Left forelimb (tissue), 1 donor: ENCODE measurements at places on chromosomes 13 and 19.

DNA sequence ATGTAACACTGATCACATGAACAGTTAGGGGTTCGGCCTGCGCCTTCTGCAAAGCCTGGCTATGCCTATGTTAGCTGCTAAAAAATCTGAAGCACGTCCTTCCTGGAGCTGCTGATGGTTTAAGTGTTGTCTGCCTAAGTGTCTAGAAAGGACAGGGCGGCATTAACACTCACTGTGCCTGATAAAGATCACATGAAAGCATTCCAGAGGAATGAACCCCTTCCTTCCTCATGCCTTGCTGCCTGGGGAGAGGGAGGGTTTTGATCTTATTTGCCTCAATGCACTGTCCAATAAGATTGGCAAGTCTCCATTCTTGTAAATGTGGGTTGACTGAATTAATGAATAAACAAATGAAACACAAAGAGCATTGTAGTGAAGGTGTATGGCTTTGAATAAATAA, 5.2 kb downstream of the DOCK9 start:
- no peak for DNase-seq

GRCh38 chr13:44312834-44313551, 60.6 kb upstream of the SERP2 start:
- no peak for DNase-seq

DNA sequence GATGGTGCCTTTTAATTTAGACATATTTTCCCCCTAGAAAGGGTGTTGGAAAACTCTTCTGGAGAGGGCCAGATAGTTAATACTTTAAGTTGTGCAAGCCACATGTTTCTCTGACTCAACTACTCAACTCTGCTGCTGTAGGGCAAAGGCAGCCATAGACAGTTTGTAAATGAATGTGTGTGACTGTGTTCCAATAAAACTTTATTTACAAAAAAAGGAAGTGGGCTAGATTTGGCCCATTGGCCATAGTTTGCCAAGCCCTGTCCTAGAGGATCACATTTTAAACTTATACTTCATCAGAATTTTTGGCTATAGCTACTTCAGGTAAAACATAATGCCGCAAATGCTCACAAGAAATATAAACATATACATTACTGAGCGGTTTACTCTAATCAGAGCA, 306.3 kb upstream of the MAB21L1 start:
- DNase-seq: no peak

- DNase-seq: no peak
Observed at GRCh38 chr13:112651311-112651710, 38.5 kb upstream of the ATP11A start.

GRCh38 chr19:38879400-38879751, 1.3 kb upstream of the RINL start:
- no peak for DNase-seq

- DNase-seq: no peak
Observed at GRCh38 chr13:48486362-48486761, 46.5 kb downstream of the RCBTB2 start.

DNA sequence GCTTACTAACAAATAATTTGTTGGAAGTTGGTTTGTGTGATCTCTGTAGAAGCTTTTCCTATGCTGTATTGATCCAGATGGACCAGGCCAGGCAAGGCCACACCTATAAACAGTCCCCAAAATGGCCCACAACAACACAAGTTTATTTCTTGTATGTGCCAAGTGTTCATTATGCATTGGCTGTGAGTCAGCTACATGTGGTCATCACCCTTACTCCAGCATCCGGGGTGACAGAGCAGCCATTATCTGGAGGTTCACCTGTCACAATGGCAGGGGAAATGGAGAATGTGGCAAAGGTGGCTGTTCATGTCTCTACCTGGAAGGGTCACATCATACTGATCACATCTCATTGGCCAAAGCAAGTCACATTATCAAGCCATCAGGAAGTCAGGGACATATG, 164.3 kb downstream of the DCT start:
- no peak for DNase-seq

DNA sequence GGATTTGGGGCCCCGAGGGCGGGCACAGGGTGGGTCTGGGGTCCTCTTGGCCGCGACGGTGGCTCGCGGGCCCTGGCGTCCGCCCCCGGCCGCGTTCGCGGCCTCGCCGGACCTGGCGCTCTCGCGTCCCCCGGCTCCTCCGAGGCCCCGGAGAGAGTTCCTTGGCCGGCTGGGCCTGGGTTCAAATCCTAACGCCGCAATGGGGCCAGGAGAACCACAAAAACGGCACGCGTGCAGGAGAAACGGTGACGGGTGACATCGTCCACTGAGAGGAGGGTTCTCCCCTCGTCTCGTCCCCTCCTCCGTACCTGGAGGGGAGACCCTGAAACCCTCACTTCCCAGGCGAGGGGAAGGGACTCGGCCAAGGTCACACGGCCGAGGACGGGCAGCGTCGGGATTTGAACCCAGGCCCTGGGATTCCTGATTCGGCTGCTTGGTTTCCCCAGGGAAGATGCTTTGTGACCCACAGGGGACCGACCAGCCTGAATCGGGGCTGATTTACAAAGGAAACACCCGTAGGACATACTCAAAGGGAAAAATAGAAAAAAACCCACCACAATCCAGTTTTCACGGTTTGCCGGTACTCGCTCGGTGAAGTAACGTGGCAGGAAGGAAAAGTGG, 624 bp downstream of the SAFB start:
- peak; percentile 64 for DNase-seq

DNA sequence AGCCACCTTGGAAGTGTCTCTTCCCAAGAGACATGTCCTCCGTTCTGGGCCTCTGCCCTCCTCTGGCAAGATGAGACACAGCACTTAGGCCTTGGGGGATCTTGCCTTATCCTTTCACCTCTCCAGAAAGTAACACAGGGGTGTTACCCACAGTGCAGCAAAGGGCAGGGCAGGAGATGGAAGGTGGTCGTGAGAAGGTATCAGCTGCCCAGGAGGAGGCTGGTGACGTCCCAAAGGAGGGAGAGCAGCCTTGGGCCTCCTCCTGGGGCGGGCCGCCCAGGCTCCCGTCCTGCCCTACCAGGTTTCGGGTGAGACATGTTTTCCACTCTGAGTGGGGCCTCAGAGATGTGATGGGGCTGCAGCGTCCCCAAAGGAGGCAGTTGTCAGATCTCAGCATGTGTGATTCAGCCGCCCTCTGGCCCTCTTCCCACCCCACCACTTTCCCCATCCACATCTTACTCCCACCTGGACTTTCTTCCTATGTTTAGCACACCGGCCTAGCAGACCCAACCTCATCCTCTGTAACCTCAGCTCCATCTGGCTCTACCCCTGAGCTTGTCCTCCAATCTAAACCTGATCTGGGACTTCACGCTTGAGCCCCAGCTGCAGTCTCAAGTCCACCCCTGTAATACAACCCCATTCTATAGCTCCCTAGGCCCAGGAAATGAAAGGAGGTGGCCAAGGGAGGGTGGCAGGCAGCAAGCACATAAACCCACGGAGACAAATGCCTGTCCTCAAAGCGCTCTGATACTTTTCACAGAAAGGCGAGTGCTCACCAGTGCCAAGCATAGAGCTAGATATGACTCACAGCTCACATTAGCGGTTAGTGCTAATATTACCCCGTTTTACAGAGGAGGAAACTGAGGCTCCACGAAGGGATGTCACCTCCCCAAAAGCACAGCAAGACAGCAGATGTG, 9.3 kb downstream of the POU2F2 start:
- no peak for DNase-seq

GRCh38 chr13:79593641-79594275, 112.8 kb downstream of the NDFIP2 start:
- DNase-seq: no peak

- no peak for DNase-seq
Observed at GRCh38 chr13:34546344-34547250, 395.5 kb upstream of the NBEA start.

DNA sequence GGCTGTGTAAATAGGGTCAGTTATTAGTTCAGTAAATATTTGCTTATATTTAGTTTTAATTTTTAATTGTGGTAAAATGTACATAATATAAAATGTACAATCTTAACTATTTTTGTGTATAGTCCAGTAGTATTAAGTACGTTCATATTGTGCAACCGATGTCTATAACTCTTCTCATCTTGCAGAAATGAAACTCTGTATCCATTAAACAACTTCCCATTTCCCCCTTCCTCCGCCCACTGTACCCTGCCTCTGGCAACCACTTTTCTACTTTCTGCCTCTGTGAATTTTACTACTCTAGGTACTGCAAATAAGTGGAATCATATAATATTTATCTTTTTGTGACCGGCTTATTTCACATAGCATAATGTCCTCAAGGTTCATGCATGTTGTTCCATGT, 24.4 kb downstream of the UBAC2 start:
- no peak for DNase-seq

DNA sequence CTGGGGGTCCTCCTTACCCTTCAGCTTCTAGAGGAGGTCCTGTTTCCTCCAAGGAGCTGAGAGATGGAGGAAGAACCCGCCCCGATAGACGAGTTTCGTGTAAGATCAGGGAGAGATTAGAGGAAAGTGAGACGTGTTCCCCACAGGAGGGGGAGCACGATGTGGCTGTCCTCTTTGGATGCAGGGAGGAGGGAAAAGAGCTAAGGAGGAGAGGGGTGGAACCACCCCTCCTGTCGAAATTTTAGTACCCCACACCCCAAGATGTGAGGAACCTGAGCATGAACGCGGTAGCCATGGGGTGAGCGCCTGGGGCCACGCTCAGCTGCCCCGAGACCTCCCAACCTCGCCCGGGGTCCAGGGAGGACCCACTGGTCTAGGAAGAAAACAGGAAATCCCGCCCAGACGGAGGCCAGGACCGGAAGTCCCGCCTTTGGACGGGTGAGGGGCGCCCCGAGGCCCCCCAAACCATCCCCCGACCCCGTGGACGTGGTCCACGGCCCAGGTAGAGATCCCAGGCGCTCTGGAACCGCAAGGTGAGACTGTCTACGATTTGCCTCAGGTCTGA, 1.2 kb downstream of the AKT1S1 start:
- peak; percentile 85 for DNase-seq

- no peak for DNase-seq
Observed at GRCh38 chr19:43408043-43408442, 6.6 kb upstream of the TEX101 start.

DNA sequence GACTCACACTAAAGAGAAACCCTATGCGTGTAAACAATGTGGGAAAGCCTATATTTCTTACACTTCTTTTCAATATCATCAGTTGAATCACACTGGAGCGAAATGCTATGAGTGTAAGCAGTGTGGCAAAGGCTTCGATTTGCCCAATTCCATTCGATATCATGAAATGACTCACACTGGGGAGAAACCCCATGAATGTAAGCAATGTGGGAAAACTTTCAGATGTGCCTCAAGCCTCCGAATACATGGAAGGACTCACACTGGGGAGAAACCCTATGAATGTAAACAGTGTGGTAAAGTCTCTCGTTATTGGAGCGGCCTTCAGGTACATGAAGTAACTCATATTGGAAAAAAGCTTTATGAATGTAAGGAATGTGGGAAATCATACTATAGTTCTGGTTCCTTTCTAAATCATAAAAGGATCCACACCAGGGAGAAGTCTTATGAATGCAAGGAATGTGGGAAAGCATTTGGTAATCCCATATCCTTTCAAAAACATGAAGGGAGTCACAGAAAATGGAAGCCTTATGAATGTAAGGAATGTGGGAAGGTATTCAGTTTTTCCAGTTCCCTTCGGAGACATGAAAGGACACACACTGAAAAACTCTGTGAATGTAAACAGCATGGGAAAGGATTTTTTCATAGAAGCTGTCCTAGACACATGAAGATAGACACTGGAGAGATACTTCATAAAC, 28.1 kb downstream of the ZNF20 start:
- DNase-seq: no peak

DNA sequence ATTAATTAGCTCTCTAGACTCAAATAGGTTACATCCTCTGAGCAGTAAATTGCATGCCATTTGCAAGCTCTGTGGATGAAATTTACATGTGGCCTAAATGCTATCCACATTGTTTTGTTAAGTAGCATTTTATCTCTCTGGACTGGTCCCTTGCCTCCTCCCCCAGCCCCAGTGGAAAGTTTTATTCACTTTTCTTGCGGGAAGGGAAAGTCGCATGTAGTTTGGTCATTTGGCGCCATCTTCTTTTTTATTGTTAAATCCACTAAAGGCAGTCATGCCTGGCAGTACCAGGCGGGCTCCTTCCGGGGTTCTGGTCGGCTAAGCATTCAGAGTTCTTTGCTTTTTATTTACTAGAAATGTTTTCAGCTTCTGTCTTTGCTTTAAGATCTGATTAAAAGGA, 188.7 kb downstream of the TM9SF2 start:
- no peak for DNase-seq

DNA sequence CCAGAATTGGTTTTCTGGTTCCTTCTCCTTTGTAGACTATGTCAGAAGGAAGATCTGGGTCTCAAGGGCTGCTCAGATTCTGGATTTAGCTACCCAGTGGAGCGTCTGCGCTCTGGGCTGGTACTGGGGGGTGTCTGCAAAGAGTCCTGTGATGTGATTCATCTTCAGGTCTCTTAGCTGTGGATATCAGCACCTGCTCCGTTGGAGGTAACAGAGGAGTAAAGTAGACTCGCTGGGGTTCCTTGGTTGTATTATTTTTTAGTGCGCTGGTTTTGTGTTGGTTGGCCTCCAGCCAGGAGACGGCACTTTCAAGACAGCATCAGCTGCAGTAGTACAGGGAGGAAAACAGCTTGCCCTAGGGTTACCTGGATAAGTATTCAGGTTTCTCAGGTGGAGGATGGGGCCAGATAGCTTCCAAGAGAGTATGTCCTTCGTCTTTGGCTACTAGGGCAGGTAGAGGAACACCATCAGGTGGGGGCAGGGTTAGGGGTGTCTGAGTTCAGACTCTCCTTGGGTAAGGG, 10.4 kb upstream of the KLK15 start:
- no peak for DNase-seq

GRCh38 chr13:45337395-45337794, 3.6 kb downstream of the TPT1 start:
- no peak for DNase-seq

GRCh38 chr19:8988204-8988603, 22.0 kb downstream of the MUC16 start:
- DNase-seq: no peak

DNA sequence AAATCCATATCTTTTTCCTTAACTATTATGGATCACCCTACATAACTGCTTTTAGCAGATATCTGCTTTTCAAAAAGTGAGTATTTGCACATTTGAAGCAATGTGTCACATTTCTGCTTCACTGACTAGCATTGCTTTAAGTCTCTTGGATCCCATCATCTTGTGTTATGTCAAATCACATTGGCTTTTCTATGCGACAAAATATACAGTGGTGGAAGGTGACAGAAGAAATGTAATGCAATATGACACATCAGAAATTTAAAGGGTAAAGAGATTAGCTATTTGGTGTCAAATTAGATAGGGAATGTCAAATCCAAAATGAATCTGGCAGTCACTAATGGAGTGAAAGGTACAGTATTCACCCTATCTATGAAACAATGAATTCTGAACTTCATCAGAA, 1282.1 kb upstream of the PCDH20 start:
- no peak for DNase-seq

DNA sequence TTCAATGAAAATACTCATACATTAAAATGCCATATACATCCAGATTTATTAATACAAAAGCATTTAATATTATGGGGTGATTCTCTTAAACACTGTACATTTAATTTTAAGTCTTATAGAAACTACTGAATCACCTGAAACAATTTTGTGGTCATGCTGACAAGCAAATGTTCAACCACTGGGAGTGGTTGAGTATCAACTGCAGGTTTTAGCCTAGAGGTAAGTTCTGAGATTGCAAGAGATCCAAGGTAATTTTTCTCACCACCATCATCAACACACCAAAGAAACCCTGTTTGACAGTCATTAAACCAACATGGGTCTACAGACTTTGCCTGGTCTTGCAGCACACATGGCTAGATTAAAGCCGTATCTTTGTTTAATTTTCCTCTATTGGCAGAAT, 196.3 kb downstream of the LHFPL6 start:
- DNase-seq: no peak

- no peak for DNase-seq
Observed at GRCh38 chr13:33927315-33927714, 109.4 kb downstream of the RFC3 start.

GRCh38 chr13:38661010-38661675, 25.7 kb upstream of the FREM2 start:
- DNase-seq: no peak
